ENCODE measurements at places on chromosomes 2 and 18.

- DNase-seq = no peak
Observed at GRCh38 chr2:26521913-26522180, 43.9 kb upstream of the OTOF start.

- DNase-seq = no peak
Observed at GRCh38 chr18:32910694-32911296, 138.0 kb upstream of the KLHL14 start.

DNA sequence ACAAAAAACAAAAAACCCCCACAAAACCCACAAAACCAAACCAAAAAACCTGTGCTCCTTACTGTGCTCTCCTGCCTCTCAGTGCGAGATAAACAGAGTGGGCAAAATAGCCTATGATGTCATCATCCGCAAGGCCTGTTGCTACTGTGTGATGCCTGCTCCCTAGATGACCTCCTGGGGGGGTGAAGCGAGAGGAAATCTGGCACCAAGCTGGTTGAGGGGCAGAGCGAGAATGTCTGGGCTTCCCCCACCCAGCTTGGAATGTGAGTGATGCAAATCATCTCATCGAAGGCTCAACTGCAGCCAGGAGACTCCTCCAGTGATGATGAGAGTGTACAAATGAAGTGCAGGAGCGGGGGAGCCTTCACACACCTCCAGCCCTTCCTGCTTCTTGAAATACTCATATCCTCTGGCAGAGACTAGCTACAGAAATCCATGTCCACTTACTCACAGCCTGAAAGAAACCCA, 57.7 kb upstream of the MAP4K3 start:
- DNase-seq = no peak

- no peak for DNase-seq
Observed at GRCh38 chr2:103788951-103789350, 1027.1 kb downstream of the TMEM182 start.

DNA sequence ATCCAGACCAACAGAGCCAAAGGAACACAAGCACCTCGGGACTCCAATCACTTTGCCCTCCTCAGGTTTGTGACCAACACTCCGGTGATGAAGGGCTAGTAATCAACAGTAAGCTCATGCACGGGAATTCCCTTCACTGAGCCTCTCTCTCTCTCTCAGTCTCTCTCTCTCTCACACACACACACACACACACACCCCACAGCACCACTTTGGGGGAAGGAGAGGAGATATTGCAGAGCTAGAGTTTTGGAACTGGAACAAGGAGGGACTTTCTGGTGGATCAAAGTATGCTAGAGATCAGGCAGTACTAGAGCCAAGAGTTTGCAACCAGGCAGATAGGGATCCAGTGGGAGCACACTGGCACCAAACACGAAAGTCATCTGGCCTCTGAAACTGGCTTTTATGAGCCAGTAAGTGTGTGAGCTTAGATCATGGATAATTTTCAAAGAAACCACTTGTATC, 98.7 kb downstream of the ANKRD44 start:
- DNase-seq = no peak

- no peak for DNase-seq
Observed at GRCh38 chr2:190547886-190548285, 13.4 kb upstream of the NEMP2 start.

DNA sequence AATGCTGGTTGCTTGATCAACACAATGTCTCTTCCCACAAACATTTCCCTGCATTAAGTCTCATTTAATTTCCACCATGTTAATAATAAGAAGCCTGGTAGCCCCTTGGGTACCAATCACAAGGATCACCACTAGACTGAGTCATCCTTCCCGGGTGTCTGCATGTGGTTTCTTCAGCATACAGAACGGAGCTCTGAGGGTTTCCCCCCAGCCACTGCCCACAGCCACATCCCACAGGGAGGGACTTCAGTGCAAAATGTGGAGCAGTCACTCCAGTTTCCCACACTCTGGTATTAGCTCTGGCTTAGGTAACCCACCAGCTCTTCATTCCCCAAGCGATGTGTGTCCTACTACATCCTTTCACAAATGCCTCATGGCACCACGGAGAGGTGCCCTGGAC, 42.7 kb upstream of the POLE4 start:
- no peak for DNase-seq

GRCh38 chr18:2681993-2682603, 26.6 kb downstream of the SMCHD1 start:
- DNase-seq = no peak

GRCh38 chr2:182717816-182718215, 1.8 kb downstream of the DNAJC10 start:
- no peak for DNase-seq

DNA sequence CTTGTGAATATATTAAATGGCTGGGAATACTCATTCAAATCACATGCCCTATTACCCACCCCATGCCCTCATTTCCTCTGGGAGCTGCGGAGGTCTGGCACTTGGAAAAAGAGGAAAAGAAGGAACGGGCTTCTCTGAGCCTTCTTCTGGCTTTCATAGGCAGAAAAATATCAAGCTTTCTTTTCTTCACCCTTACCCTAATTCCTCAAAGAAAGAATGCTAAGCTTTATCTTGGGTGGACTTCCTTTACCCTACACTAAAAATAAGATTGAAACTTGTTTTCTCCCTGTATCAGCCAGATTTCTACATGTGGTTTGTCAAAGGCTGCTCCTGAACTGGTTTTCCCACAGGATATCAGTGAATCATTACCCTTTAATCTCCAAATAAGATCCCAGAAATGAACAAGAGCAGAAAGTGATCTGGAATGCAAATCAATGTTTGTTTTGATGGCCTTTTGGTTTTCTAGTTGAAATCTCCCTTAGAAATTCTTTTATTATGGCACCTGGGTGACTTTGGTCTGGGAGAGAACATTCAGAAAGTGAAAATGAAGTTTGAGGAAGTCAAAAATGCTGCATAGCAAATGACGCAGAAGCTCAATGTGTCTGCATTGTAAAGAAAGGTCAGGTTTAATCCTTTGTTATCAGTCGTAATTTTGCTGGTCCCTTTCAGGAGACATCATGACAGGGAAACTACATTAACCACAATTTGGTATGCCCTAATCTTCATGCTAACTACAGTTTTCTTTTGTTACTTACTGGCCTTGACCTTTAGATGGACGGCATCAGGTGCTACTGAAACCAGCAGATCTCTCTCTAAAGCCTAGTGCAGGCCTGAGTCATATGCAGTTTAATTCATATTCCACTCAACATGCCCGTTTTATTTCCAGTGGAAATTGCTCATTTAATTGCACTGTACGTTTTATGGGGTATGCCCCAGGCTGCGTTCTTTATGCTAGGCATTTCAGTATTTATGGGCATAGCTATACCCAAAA, 46.6 kb upstream of the HNRNPA3 start:
- DNase-seq = no peak

DNA sequence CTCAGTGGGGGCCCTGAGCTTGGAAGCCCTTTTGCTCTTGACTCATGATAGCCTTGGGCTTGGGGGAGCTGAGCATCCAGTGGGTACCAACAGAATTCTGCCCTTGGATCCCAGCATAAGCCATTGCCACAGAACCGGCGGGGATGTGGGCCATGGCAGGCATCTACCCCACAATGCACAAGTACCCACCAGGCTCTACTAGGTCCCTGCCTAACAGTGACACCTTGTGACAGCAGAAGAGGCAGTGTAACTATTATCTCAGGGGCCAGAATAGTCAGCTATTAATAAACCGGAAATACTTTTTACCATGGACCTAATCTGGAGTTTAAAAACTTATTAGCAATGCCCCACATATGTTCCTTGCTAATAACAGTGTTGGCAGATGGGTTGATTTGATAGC, 397.2 kb downstream of the TMEM182 start:
- no peak for DNase-seq

GRCh38 chr2:134181219-134181618, 72.7 kb upstream of the MGAT5 start:
- DNase-seq = no peak

- DNase-seq = no peak
Observed at GRCh38 chr2:238586931-238587775, 160.4 kb downstream of the ASB1 start.

DNA sequence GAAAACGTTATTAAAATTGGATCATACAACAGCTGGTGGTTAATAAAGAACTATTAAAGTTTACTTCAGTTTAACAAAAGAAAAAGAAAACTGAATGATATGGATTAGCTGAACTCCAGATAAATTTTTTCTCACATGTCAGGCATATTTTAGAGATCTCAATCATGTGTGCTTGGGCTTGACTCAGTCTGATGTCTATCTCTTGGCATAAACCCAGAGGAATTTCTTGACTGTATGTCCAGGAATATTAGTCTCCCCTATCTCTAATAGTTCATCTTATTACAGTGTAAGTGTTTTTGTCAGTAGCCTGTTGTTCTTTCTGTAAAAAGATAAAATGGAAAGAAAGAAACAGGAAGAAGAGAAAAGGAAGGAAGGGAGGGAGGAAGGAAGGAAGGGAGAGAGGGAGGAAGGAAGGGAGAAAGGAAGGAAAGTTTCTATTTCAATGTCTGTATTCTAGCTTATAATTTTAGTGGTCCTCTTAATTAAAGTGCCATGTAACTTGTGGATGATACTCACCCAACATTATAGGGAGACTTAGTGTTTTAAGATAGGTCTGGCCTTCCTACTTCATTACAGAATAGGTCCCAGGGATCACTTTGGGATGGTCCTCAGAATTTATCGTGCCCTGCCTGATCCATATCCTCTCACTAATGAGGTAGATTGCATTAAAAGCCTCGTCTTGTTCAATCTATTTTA, 99.7 kb upstream of the UGP2 start:
- DNase-seq = no peak

GRCh38 chr2:107094450-107094986, 208.6 kb upstream of the ST6GAL2 start:
- DNase-seq = no peak

- peak; percentile 91 for DNase-seq
Observed at GRCh38 chr2:74833418-74834233, at the start of gene HK2. Gene HK2 (plus strand): TSS chr2:74834127. CDS start chr2:74834581, 454 bp downstream.

DNA sequence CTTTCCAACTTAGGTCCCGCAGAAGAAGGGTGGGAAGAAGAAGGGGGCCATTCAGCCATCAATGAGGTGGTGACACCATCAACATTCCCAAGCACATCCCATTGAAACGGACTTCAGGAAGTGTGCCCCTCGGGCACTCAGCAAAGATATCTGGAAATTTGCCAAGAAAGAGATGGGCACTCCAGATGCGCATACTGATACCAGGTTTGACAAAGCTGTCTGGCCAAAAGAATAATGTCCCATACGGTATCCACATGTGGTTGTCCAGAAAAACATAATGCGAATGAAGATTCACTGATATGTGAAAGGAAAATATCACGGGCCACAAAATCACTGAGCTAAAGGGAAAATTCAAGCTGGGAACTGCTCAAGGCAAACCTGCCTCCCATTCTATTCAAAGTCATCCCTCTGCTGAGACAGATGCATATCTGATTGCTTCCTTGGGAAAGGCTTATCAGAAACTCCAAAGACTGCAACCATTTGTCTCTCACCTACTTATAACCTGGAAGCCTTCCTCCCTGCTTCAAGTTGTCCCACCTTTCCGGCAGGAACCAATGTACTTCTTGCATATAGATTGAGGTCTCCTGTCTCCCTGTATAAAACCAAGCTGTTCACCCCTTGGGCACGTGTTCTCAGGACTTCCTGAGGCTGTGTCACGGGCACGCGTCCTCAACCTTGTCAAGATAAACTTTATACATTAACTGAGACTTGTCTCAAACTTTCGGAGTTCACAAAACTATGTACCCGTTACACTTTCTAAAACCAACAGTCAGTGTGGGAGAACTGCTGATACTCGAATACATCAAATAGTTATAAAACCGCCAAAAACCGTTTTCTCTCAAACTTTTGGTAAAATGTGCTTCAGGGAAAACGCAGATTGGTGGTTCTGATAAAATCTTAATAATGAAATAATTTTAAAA, 1.3 kb upstream of the PDK1 start:
- no peak for DNase-seq

- DNase-seq = no peak
Observed at GRCh38 chr2:28160986-28161425, 231.7 kb upstream of the FOSL2 start.

GRCh38 chr2:28950941-28951630, 30.0 kb upstream of the TOGARAM2 start:
- DNase-seq = no peak

DNA sequence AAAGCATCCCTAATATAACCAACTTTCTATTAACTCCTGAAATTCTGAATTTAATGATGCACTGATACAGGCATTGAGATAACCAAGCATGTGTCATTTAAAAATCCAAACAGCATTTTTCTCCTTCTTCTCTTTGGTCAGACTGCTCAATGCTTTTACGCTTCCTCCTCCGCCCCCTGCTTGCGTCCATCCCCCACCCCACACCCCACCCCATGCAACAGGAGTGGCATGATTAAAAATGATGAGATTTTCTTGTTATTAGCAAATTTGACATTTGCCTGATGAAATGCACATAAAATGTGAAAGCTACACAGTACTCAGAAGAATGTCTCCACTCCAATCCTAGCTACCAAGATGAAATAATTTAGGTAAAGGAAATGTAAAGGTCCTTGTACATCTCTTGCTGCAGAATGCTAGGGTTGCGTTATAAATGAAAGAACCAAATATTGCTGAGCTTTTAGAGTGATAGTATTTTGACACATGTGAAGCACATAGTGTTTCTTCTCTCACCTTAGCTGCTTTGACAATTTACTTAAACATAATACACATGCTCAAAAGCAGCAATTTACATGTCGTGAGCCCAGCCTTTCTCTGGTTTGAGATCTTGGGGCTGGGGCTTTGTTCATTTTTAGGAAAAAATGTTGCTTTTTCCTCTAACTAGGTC, 263.8 kb downstream of the MEIS1 start:
- DNase-seq = no peak

GRCh38 chr2:124572934-124573634, 548.0 kb downstream of the CNTNAP5 start:
- DNase-seq = no peak

DNA sequence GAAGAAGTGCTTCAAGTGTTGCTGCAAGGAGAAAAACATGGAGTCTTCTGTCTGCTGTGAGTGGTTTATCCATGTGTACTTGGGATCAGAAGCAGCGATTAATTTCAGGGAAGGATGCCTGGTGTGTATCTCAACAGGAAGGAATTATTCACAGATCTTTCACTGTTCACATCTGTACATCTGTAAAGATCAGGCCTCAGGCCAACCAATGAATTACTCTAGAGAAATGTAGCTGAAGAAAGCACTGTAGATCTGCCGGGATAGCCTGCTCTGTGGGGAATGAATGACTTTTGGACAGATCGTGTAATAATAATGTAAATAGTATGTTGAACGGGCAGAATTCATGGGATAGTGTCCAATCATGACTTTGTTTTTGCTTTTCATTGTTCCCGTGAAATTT, 54.0 kb upstream of the SPP2 start:
- no peak for DNase-seq

DNA sequence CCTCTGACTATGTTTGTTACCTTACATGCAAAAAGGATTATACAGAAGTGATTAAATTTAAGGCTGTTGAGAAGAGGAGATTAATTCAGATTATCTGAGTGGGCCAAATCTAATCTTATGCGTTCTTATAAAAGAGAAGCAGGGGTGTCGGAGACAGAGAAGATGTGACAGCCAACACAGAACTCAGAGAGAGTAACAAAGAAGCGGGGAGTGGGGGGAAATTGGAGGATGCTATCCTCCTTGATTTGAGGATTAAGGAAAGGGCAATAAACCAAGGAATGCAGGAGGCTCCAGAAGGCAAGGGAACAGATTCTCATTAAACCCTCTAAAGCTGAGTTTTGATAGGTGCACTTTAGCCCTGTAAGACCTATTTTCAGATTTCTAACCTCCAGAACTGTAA, 291.3 kb upstream of the REG3G start:
- DNase-seq = no peak
